Activated CD4-positive, alpha-beta T cell treated with anti-CD3 and anti-CD28 coated beads for 24 hours (primary cell): ENCODE measurements at places on chromosomes 5 and 9.

- no peak for DNase-seq
Observed at GRCh38 chr9:20001058-20001457, 212.2 kb upstream of the SLC24A2 start.

GRCh38 chr5:1310118-1310517, 15.2 kb upstream of the TERT start:
- DNase-seq: no peak

GRCh38 chr9:129194221-129194620, 16.2 kb upstream of the IER5L start:
- DNase-seq: no peak

DNA sequence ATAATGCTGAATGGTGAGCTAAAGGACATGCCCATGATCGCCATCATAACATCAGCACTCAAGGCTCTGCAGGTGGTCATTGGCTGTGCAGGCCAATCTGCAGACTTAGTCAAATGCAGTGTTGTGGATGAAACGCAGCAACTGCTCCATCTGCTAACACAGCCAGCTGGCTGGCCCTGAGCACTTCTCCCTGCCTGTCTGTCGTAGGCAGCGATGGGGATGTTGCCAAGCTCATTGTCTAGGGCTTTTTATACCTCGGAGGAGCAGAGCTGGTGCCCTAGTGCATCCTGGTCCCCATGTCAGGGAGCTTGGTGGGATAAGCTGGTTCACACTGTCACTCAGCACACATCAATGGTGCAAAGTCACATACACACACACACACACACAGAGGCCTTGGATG, 189.4 kb downstream of the TENT4A start:
- DNase-seq: no peak

GRCh38 chr5:149760854-149761187, 30.7 kb downstream of the PPARGC1B start:
- no peak for DNase-seq

GRCh38 chr9:124308606-124309491, 51.1 kb downstream of the NEK6 start:
- DNase-seq: no peak

DNA sequence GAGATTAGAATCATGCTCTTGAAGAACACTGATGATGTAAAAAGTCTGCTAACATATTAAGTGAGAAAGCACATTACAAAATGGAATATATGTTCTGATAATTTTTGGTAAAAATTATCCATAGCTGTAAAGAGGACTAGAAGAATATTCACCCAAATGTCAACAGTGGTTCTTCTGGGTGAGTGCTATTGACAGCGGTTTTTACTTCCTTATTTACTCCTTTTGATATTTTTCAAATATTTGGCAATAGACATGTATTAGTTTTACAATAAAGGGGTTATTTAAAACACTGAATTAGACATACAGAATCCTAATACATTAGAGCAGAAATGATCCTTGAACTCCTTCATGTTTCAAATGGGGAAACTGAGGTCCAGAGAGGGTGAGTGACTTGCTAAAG, 26.9 kb upstream of the MEGF9 start:
- DNase-seq: no peak

GRCh38 chr9:88391921-88392320, 3.7 kb downstream of the SPIN1 start:
- DNase-seq: no peak

- no peak for DNase-seq
Observed at GRCh38 chr5:64880821-64881220, 112.1 kb downstream of the CWC27 start.

- DNase-seq: no peak
Observed at GRCh38 chr5:172144291-172144815, 43.7 kb downstream of the STK10 start.

DNA sequence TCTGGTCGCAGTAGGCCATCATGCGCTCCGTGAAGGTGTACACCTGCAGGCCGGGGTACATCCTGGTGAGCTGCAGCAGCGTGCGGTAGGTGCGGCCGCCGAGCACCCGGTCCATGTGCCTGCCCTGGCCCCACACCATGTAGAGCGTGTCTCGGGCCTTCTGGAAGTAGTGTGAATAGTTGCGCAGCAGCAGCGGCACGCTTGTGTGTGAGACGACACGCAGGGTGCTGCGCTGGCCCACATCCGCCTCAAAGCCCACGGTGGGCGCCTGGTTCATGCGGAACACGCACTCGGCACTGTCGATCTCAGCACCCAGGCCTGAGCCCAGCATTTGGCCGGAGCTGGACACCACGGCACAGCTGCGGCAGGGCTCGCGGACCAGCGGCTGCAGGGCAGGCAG, 4.5 kb downstream of the ST6GALNAC4 start:
- DNase-seq: no peak

- no peak for DNase-seq
Observed at GRCh38 chr5:59067956-59068656, 485.2 kb downstream of the RAB3C start.

DNA sequence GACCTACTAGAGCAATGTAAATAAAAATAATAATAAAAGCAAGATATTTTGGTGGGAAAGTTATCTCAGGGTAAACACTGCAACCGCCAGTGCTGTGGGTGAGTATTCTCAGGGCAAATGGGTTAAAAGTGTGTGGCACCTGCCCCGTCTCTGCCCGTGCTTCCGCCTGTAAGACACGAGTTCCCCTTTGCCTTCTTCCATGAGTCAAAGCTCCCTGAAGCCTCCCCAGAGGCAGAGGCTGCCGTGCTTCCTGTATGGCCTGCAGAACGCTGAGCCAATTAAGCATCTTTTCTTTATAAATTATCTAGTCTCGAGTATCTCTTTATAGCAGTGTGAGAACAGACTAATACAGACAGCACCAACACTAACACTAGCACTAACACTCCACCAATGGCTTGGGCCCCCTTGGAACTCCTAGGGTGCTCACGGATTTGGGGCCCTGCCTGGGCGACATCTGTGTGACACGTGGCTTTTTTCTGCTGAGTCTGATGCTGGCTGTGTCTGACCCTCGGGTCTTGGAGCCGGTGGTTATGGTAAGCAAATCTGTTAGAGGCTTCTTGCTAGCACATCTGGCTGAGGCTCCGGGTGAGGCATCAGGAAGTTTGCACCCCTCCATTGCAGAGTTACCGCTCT, 10.6 kb downstream of the PLEKHG4B start:
- DNase-seq: no peak

DNA sequence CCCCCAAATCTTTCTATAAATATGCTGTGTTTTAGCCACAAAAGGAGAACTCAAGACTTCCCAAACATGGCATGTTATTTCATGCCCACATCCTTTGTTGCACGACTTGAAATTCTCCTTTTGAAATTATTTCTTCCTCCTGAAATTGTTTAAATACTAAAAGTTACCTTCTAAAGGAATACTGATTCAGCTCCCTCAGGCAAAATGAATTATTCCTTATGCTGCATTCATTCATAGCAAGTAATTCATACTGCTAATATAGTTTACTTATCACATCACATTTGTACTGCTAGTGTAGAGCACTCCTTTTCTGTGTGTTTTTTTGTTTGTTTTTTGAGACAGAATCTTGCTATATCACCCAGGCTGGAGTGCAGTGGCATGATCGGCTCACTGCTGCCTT, 45.7 kb downstream of the BHMT start:
- DNase-seq: no peak

GRCh38 chr9:136945333-136946227, 537 bp downstream of the C8G start:
- no peak for DNase-seq

GRCh38 chr5:143985832-143986515, 174.0 kb downstream of the HMHB1 start:
- no peak for DNase-seq

DNA sequence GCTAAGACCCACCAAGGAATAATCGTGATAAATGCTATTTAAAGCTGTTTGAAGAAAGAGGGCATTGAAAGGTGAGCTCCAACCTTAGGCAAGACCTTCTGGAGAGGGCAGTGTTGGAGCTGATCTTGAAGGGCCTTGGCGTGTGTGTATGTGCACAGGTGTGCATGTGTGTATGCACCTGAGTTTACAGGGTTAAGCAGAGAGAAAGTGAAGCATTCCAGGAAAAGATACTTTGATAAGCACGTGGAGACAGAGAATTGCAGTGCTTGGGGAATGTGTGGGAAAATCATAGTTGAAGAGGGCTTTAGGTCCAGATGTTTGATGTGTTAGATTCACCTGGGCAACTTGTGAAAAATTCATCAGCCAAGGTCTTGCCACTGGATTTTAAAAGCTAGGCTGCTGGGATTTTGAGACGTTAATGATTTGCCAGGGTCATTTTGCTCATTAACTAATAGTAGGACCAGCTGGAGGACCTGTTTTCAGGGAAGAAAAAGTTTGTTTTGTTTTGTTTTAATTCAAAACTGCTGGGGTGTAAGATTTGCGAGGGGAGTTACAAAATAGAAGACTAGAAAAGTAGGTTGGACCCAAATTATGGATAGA, 78.3 kb upstream of the ANKRD55 start:
- no peak for DNase-seq
